A549 treated with CORT108297 at 1 μM for 4 hours (cell line): ENCODE measurements at places on chromosomes 2 and 18. TPM values are rescaled to one million over a fixed set of nuclear protein-coding genes. Genes with fewer than 3 reads are reported as not detected.

The GKN1 gene
- 0.60 to 1.1 TPM (median 0.68 TPM) in 5 replicates for total RNA-seq

The ZNF396 gene
- 0.52 to 0.90 TPM (median 0.72 TPM) in 5 replicates for total RNA-seq

The CHRND gene
- total RNA-seq, result not detected in 5 replicates

The CYP26B1 gene
- 10.9 to 18.3 TPM (median 15.1 TPM) in 5 replicates for total RNA-seq

The MYCN gene
- total RNA-seq, result 0.03 TPM in 1 of 5 replicates, not detected in the others
